Activated CD4-positive, alpha-beta T cell treated with anti-CD3 and anti-CD28 coated beads, Interleukin-2, amount 10 ng/mL, durations not matched to agents 7 days and 5 days (primary cell): ENCODE measurements at places on chromosomes 16 and 17.

GRCh38 chr17:73410586-73411312, 98.9 kb upstream of the CDC42EP4 start:
- H3K36me3 ChIP-seq, result no peaks in the 10 kb centered on the region
- no peak for DNase-seq
- H3K27ac ChIP-seq, result no peak overlapping the region
- H3K27me3 ChIP-seq, result no peaks in the 10 kb centered on the region

- H3K4me3 ChIP-seq, result no peak overlapping the region
- DNase-seq, result no peak
- no peaks in the 10 kb centered on the region for H3K36me3 ChIP-seq
- H3K4me1 ChIP-seq, result peaks cover 39% of the 10 kb centered on the region
- H3K27me3 ChIP-seq, result peaks cover 44% of the 10 kb centered on the region
These were observed 3.2 kb upstream of the SCRN2 start for GRCh38 chr17:47844227-47844626.

DNA sequence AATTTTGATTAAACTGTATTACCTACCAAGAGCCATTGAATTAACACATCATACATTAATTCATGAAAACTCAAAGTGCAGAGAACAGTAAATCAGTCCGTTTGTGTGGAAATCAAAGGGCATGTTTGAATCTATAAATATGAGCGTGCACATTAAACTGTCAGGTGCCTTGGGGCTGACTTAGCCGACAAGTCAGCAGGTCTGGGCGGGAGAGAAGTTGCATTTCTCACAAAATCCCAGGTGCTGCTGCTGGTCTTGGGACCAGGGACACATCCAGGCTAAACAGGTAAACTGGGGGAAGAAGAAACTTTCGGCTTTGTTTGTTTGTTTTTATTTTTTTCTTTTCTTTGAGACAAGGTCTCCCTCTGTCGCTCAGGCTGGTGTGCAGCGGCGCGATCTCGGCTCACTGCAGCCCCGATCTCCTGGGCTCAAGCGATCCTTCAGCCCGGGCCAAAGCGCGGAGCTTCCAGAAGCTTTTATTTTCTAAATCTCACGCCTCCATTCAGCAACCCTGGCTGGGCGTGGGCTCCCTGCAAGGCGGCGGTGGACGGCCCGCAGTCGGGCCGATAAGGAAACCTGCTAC, 213.9 kb downstream of the MRTFB start:
- H3K4me1 ChIP-seq, result peaks cover 25% of the 10 kb centered on the region
- no peaks in the 10 kb centered on the region for H3K27me3 ChIP-seq
- DNase-seq, result peak; percentile 67
- H3K36me3 ChIP-seq, result peaks cover 4% of the 10 kb centered on the region
- H3K27ac ChIP-seq, result peak overlapping the region; percentile 85

- peak overlapping the region; percentile 96 for H3K4me3 ChIP-seq
- peak overlapping the region; percentile 98 for H3K27ac ChIP-seq
- no peak for DNase-seq
- H3K4me1 ChIP-seq, result peaks cover 38% of the 10 kb centered on the region
- peaks cover 4% of the 10 kb centered on the region for H3K27me3 ChIP-seq
These were observed 23.0 kb downstream of the NPTX1 start for GRCh38 chr17:80453126-80453997.

DNA sequence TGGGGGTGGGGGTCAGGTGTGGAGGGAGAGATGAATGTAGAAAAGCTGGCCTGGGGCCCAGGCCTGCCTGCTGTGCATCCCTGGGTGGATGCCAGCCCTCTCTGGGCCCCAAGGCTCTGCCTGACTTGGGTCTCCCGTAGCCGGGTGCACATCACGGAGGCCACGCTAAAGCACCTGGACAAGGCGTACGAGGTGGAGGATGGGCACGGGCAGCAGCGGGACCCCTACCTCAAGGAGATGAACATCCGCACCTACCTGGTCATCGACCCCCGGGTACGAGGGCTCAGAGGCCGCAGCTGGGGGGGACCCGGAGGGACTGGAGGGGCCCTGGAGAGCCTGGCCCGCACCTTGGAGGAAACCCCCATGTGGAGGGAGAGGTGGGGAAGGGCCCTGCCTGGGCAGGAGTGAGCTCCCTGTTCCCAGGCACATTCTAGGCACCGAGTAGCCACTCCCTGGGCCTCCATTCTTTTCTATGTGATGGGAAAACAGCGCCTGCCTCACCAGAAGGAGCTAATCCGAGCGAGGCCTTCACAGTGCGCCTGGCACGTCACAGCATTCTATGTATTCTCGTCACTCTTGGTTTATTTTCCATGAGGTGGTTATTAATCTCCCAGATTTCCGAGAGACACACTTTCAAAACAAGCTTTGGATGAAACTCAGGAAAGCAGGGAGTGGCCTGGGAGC, 34.7 kb downstream of the ADCY7 start:
- H3K36me3 ChIP-seq, result peaks cover 22% of the 10 kb centered on the region
- no peak for DNase-seq
- no peak overlapping the region for H3K4me3 ChIP-seq
- H3K4me1 ChIP-seq, result no peaks in the 10 kb centered on the region
- no peak overlapping the region for H3K27ac ChIP-seq

- peaks cover 65% of the 10 kb centered on the region for H3K27me3 ChIP-seq
- peaks cover 14% of the 10 kb centered on the region for H3K4me1 ChIP-seq
- no peaks in the 10 kb centered on the region for H3K36me3 ChIP-seq
- peak overlapping the region; percentile 66 for H3K4me3 ChIP-seq
- no peak for DNase-seq
These were observed 621 bp downstream of the KCNJ2 start for GRCh38 chr17:70169709-70170597.

DNA sequence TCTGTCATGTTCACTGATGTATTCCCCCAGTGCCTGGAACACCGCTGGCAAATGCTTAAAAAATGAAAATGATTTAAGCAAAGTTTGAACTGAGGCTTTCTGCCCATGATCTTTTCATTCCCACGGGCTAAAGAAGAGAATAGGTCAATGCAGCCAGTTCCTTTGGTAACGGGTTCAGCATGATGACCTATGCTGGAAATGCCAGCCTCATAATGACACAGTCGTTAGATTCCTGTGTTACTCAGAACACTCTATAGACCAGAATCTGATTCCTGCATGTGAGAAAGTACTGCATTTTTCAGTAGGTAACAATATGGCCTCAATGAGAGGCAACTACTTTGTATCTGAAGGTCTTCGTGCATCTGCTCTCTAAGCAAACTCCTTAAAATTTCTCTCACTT, 19.1 kb upstream of the LIMD2 start:
- no peak overlapping the region for H3K27ac ChIP-seq
- DNase-seq, result no peak
- H3K4me1 ChIP-seq, result peaks cover 2% of the 10 kb centered on the region
- peaks cover 12% of the 10 kb centered on the region for H3K36me3 ChIP-seq
- no peaks in the 10 kb centered on the region for H3K27me3 ChIP-seq

GRCh38 chr16:89613231-89613953, at the start of gene DPEP1:
Gene DPEP1 (plus strand): TSS chr16:89613642. CDS start chr16:89630411, 16,769 bp downstream.
- H3K36me3 ChIP-seq, result peaks cover 6% of the 10 kb centered on the region
- H3K27me3 ChIP-seq, result peaks cover 3% of the 10 kb centered on the region

GRCh38 chr16:89586853-89587252, 11.3 kb downstream of the CPNE7 start:
- no peaks in the 10 kb centered on the region for H3K27me3 ChIP-seq
- no peak overlapping the region for H3K4me3 ChIP-seq
- no peaks in the 10 kb centered on the region for H3K4me1 ChIP-seq
- no peak for DNase-seq
- no peaks in the 10 kb centered on the region for H3K36me3 ChIP-seq
- peak overlapping the region; percentile 13 for H3K27ac ChIP-seq

- no peak for DNase-seq
- no peaks in the 10 kb centered on the region for H3K27me3 ChIP-seq
- H3K27ac ChIP-seq, result no peak overlapping the region
These were observed 11.4 kb downstream of the IGFBP4 start for GRCh38 chr17:40454613-40454995.
